NCI-H2107 (cell line): ENCODE measurements at places on chromosomes 16 and 17.

DNA sequence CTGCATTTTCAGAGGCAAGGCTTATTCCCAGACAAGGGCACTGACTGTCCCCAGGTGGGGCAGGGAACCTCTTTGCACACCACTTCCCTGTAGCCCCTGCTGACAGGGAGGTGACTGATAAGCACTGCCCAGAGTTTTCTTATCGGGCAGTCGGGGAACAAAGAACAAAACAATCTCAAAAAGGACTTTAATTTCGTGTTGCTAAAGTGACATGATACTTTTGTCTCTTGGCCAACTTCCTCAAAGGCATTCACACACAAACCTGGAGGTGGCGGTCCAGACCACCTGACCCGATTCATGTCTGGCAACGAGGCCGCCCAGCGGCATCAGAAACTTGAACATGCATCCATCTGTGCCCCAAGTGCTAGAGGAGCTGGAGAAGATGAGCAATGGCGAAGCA is 28.9 kb downstream of the ZDHHC7 start:
- DNase-seq: no peak

DNA sequence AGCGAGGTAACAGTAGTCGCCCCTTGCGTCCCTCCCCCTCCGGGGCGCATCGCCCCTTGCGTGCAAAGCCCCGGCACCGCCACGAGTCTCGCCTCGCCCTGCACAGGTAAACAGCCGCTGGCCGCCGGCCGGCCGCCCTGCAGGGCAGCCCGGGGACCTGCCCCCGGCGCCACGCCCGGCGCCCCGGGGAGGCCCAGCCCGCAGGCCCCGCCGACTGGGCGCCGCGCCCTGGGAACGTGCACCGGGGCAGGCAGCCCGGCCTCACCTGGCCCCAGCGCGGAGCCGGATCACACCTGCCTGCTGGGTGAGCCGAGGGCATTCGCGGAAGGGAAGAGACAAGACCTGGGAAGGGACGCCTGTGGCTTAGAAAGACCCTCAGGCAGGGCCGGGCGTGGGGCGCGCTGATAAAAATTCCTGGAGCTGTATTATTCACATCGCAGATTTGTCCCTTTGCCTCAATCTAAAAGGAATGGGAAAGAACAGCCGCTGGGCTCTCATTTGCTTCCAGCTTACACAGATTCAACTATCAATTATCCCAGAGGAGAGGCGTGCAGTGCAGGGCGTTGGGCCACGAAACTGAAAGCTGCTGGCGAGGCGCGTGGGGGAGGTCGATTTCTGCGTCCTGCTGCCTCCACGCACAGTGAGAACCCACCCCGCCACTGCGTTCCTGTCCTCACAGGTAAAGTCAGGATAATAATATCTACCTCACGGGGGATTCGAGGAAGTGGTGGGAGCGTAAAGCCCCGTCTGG is 451.9 kb downstream of the SLC39A11 start:
- peak; percentile 32 for DNase-seq

DNA sequence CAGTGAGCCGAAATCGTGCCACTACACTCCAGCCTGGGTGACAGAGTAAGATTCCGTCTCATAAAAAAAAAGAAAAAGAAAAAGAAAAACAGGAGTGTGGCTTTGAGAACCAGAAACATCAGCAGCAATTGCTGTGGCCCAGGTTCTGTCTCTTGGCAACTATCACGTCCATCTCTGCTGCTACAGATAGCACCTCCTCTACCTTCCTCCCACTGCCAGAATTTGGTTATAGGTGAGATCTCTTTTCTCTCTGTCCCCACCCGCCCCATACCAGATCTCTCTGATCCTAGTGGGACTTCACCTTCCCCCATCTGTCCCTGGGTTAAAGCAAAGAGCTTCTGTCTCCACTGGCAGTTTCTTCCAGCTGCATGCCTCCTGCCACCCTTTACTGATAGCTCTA is 3.1 kb downstream of the TLCD2 start:
- no peak for DNase-seq

GRCh38 chr16:57544124-57544653 is 1.7 kb downstream of the ADGRG5 start:
- no peak for DNase-seq

GRCh38 chr17:32596628-32597027 is 109.8 kb downstream of the CDK5R1 start:
- DNase-seq: no peak
